ENCODE measurements at places on chromosomes 3 and 15. TPM values are rescaled to one million over a fixed set of nuclear protein-coding genes. Genes with fewer than 3 reads are reported as not detected.

- no peak for DNase-seq
These were observed 1.6 kb downstream of the STRA6 start for GRCh38 chr15:74200871-74201419.

GRCh38 chr3:141241616-141242376, 10.2 kb downstream of the PXYLP1 start:
- no peak for DNase-seq

DNA sequence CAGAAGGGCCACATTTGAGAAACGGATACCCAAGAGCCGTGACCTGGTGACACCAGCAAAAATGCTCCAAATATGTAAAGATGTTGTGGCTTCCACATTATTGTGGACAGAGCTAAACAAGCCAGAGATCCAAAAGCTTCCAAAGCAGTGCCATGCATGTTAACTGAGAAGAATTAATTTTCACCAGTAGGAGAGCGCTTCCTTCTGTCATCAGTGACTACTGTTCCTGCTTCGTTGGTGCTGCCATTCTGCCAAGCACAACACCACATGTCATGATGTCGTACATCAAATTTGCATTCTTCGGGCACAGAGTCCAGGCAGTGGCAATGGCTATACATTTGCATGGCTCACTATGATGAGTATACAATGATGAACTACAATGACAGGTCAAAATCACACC, 19.1 kb upstream of the CHST2 start:
- no peak for DNase-seq

DNA sequence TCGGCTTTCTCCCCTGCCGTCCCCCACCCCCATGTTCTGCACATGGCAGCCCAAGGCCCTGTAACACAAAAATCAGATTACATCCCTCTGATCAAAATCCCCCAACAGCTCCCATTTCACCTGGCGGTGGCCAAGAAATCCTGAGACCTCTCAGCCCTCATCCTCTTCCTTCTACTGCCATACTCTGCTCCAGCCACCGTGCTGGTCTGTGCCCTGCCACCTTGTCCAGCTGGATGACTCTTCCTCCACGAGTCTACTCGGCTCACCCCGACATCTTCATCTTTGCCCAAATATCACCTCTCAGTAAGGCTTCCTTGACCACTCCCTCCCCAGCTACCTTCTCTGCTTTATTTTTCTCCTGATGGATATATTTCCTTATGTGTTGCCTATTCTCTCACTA, 3.1 kb downstream of the CCDC51 start:
- DNase-seq, result no peak

DNA sequence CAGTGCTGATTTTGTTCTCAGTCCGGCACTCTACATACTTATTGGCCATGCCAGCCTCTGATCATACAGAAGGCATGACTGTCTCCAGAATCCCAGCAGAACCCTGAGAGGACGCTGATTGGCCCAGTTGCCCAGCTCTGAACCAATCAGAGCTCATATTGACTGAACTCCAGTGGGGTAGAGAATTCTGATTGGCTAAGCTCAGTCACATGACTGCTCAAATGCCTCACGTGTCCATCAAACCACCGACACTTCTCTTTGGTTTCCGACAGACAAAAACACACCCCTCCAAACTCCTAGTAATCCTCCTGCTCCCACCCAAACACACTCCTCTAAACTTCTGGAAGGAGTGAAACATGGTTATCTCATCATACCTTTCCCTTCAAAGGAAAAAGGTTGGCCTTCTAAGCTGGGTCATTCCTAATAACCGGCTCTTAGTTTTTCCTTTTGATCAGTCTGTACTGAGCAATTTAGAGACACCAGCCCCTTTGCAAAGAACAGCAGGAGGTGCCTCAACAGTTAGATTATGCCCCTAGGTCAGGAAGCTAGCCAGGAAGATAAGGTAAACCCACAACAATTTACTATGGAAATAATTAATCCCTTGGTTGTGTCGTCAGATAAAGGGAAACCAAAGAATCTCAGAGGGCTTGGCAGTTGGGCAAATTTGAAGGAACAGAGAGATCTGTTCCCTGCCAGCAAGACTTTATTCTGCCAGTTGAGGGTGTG, 187.8 kb downstream of the TLE3 start:
- DNase-seq, result no peak

GRCh38 chr3:159800434-159801155, 188.0 kb upstream of the IL12A start:
- peak; percentile 67 for DNase-seq

DNA sequence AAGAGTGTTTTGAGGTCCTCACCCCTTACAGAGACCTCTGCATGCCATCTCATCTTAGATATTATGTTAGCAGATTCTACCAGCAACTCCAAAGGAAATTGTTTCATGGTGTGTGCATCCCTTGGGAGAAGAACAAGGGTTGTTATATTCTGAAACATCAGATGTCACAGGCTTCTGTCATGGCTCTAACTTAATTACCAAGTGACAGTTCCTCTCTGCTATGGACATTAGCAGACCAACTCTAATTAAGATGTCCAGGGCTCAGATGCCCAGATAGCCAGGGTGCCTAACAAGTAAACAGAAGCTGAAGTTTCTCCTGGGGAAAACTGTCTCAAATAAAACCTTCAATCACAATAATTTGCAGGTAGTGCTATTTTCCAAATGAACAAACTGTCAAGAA, 153.1 kb upstream of the BFSP2 start:
- no peak for DNase-seq

- DNase-seq, result no peak
These were observed 195.8 kb downstream of the BBX start for GRCh38 chr3:107718547-107718946.

DNA sequence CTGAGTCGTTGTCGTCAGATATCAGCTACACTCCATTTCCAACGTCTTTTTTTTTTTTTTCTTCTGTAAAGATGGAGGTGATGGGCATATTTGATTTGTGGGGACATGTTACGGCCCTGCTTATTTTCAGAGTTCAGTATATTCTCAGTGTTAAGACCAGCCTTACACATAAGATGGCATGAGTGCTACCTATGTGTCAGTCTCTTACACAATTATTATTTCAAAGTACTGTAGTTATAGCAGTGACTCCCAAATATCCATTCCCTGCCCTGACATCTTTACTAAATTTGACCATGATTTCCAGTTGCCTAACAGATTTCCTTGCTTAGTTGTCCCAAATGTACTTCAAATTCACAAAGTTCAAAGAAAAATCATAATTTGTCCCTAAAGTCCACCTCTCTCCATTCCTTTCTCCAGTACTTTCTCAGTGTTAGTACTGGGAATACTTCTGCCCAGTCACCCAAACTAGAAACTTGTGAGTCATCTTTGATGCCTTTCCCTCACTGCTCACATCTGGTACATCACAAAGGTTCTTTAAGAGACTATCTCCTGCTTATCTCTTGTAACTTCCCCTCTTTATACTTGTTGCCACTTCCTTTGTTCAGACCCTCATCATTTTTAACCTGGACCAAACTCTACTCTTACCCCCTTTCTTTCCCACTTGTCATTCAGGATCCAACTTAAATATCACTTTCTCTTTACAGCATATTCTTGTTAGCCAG, 67.0 kb downstream of the ZNF609 start:
- peak; percentile 33 for DNase-seq

DNA sequence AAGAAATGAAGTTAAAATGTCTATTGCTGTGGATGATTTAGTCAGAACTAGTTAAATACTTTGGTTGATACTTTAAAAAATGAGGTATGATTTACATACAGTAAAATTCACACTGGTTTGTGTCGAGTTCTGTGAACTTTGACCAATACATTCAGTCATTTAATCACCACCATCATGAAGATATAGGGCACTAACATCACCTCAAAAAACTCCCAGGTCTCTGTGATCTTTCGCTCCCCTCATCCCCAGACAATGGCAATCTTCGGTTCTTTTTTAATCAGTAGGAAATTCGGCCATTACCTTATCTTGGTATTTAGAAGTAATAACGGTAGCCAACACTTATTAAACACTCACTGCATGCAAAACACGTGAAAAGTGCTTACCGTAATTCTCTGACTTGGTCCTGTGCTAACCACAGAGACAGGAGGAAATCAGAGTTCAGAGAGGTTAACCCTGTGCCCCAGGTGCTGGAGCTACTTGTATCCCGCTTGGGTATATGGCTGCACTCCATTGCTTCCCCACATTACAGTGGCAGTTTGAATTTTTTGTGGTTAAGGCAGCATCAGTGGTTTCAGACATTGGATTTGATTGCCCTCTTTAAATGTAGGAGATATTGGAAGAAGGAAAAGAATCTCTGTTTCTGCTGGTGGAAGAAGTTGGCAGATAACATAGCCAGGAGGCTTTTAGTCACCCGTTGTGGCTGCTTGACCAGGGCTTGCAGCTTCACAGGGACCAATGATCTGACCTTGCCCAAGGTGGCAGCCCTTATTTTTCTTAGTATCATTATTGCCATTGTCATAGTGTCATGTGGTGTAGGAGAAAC, 4.2 kb downstream of the PLCL2 start:
- DNase-seq, result no peak

GRCh38 chr3:178845420-178846118, 226.0 kb downstream of the ZMAT3 start:
- DNase-seq, result peak; percentile 32

GRCh38 chr15:62933386-62933785, 109.2 kb upstream of the TPM1 start:
- no peak for DNase-seq

DNA sequence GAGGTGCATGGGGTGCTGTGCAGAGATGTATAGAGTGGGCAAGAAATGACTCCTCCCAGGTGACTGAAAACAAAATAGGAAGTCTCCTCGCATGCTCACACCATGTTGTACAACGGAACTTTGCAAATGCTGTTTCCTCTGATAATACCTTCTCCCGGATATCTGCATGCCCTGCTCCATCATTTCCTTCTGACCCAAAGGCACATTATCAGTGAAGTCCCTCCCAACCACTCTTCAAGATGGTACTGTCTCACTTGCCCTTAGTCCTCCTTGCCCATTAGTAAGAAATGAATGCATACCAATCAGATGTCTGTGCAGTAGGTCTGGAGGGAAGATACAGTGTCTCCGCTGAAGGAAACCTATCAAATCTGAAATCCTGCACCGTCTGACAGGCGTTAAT, 12.0 kb downstream of the TMED3 start:
- no peak for DNase-seq

GRCh38 chr15:91865950-91866349, 12.4 kb downstream of the SLCO3A1 start:
- peak; percentile 28 for DNase-seq

GRCh38 chr3:10459954-10460754, 45.2 kb downstream of the ATP2B2 start:
- peak; percentile 74 for DNase-seq

GRCh38 chr15:34951993-34952392, 17.5 kb downstream of the AQR start:
- no peak for DNase-seq

GRCh38 chr3:196007744-196008335, 74.0 kb downstream of the TFRC start:
- DNase-seq, result no peak

DNA sequence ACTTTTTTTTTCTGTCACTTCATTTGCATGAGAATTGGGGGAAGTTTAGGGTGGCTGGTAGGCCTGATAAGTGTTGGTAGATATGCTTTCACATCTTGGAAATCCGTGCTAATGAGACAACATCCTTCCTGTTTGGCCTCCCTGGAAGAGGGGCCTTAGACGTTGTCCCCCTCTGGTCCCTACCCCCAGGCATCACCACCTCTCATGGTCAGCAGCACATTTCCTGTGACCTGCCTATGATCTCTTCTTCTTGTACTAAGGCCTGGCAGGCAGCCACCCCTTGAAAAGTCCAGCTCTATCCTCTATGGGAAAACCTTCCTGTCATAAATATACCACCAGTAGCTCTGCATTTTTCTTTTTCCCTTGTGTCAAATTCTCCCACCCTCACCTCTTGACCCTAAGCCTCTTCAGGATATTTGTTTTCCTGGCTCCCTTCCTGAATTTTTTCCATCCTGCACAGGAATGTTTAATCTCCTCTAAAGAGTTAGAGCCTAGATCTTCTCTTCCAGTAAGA, 107.8 kb downstream of the SNRK start:
- DNase-seq, result no peak

DNA sequence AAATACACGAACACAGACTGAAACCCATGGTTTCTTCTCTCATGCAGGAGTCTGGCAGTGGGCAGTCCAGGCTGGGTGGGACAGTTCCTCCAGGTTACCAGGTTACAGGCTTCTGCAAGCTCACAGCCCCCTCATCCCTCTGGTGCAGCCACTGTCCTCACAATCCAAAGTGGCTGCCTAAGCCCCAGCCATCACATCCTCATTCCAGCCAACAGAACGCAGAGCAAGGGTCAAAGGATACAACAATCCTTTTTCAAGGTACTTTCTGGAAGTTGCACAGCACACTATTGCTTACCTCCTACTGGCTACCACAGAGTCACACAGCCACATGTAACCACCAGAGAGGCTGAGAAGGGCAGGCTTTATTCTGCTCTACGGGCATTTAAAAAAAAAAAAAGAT, 154.6 kb downstream of the NUP210 start:
- no peak for DNase-seq

DNA sequence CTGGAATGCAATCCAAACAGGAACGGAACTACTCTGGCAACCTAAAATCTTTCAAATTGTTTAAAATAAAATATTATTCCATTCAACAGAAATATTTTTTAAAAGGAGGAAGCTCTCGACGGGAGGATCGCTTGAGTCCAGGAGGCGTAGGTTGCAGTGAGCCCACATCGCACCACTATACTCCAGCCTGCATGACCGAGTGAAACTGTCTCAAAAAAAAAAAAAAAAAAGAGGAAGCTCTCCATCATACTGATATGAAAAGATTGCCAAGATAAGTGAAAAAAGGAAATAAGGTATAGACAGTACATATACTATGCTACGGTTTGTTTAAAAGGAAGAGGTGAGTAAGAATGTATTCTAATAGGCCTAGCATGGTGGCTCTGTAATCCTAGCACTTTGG, 3.6 kb downstream of the RAD18 start:
- DNase-seq, result no peak

GRCh38 chr3:94070341-94070911, 7.6 kb downstream of the NSUN3 start:
- no peak for DNase-seq

DNA sequence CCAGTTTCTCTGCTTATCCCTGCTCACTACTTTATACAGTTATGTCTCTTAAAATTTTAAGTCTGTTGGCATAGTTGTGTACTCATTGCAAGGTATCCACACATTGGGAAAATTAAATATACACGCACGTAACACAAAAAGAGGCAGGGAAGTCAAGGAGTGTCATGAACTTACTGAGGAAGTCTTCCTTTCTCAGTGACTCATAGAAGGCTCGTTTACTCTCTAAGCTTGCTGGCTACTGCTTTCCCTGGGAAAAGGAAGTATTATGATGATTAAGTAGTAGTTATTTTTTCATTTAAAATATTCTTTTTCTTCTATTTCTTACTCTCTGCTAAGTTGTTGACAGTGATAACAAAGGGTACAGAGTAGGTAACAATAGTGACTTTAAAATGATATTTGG, 287.3 kb downstream of the UBE2E2 start:
- no peak for DNase-seq

Gene SAMMSON
- 0.78 TPM for total RNA-seq

Gene BTBD1
- 46.5 TPM for total RNA-seq

Gene TRIM59
- 61.7 TPM for total RNA-seq

Gene CYP1A1
- not detected for total RNA-seq

Gene HRG
- total RNA-seq, result not detected

Gene FETUB
- total RNA-seq, result not detected

Gene GRAMD2A
- total RNA-seq, result 0.47 TPM

Gene EPB42
- total RNA-seq, result not detected
